ENCODE measurements at places on chromosomes 16 and 17.

DNA sequence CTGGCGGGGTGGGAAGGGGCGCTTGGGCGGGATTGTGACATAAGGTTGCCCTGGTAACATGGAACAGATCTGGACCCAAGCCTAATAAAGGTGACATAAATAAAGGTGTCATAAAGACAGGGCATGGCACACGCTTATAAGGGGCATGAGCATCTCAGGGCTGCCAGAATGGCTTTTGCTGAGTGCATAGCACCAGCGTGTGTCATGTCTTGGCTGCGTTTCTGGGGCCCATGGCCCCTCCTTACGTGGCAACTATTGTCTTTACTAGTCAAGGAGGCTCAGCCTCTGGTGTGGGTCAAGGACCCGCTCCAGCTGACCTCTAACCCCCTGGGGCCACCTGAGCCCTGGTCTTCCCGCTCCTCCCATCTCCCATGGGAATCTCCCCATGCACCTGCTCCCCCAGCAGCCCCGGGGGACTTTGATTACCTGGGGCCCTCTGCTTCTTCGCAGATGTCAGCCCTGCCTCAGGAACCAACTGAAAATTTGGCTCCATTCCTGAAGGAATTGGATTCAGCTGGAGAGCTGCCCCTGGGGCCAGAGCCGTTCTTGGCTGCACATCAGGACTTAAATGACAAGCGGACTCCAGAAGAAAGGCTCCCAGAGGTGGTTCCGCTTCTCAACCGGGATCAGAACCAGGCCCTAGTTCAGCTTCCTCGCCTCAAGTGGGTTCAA lies 13.9 kb downstream of the LRRC37B start:
- ATAC-seq, result no peak

- no peak for ATAC-seq
These were observed 9.9 kb downstream of the C16orf46 start for GRCh38 chr16:81067166-81067565.

DNA sequence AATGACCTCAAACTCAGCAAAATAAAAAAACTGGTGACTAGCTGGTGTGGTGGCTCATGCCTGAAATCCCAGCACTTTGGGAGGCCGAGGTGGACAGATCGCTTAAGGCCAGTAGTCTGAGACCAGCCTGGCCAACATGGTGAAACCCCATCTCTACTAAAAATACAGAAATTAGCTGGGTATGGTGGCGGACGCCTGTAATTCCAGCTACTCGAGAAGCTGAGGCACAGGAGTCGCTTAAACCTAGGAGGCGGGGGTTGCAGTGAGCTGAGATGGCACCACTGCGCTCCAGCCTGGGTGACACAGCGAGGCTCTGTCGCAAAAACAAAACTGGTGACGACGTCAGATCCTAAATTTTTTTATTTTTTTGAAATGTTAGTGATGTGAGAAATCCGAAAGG lies 82.6 kb upstream of the TOB1 start:
- ATAC-seq, result no peak

- ATAC-seq, result no peak
These were observed 20.4 kb upstream of the HOXB13 start for GRCh38 chr17:48748718-48749566.

DNA sequence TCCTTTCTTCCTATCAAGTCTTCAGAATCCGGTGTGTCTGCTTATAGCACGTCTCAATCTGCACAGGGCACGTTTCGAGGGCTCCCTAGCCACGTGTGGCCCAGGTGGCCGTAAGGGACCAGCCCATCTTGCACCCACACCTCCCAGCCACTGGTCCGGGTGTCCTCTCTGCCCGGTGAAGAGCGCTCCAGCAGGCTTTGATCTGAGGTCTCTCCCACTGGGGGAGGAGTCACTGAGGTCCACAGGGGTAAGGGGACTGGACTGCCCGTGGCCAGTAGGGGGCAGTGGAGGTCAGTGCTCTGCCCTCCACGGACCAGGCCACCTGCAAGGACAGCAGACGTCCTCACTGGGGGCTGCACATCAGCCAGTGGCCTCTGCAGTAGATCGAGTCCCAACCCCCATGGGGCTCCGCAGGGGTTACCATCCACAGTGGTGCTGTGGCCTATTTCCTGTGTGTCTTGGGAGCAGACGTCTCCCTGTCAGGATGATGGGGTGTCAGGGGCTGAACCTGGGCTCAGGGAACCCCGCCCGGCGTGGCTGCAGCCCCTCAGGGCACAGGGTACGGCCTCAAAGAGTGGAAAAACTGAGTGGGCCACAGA lies 204.1 kb upstream of the CIBAR2 start:
- peak; percentile 65 for ATAC-seq

- ATAC-seq, result no peak
These were observed 104.6 kb downstream of the OR1D5 start for GRCh38 chr17:2958706-2959222.

- no peak for ATAC-seq
These were observed 1.0 kb downstream of the LMF1 start for GRCh38 chr16:969508-970385.

- no peak for ATAC-seq
These were observed 174.6 kb downstream of the TOX3 start for GRCh38 chr16:52372313-52372712.

DNA sequence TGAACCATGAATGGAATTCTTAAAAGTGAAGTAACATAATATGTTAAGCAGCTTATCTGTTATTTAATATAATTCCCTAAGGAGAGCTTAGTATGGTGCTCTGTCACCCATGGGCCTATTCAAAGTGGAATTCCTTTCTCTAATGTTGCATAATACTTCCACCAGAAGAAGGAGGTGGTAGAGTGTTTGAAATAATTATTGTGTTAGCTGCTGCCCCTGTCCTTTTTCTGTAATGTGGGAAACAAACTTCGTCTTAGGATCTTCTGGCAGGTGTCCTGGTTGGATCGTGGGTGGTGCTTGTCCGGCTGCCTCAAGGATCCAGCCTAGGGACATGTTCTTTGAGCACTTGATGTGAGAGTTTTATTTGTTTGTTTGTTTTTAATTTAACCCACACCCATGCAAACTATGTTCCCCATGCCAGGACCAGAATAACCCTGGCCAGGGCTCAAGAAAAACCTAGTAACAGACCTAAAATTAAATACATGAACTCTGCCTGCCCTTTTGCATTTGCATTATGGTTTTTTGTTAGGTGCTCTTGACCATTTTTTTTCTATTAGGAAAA lies 46.1 kb downstream of the ZNRF1 start:
- ATAC-seq, result peak; percentile 76

DNA sequence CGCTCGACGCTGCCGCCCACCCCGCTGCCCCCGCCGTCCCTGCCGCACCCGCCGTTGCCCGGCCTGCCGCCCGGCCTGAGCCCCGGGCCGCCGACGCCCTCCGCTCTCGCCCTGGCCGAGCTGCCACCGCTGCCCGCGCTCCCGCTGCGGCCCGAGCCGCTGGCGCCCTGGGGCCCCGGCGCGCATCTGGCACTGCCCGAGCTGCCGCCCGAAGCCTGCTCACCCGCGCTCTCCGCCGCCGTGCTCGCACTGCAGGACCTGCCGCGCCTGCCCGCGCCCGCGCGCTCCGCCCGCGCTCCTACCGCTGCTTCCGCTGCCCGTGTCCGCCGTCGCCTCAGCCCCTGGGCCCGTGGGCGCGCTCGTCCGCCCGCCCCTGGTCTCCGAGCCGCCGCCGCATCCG lies 8.4 kb upstream of the CLDN9 start:
- ATAC-seq, result peak; percentile 20

DNA sequence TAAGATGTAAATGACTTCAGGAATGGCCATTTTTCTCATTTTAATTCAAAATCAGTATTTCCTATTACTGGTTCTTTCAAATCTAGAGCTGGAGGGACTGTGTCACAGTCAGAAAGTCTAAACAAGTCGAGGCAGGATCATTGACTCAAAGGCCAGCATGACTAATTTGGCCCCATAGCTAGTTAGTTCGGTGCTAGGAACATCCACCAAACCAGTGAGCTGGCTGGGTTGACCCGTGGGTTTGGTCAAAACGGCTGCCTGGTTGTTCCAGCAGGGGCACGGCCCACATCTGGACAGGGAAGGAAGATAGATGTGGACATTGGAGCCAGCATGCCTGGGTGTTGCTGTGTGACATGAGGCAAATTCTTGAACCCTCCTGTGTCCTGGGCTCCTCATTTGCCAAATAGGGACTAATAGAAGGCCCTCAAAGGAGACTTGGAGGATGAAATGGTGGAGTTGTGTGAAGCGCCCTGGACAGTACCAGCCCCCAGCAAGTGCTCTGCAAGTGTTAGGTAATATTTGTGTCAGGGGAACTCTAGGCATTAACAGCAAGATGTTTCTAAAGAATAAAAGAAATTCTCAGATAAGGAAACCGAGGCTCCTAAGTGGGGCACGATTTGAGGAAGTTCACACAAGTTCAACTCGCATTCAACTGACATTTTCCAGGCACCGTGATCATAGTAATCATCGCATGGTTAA lies 46.2 kb downstream of the MEOX1 start:
- no peak for ATAC-seq

DNA sequence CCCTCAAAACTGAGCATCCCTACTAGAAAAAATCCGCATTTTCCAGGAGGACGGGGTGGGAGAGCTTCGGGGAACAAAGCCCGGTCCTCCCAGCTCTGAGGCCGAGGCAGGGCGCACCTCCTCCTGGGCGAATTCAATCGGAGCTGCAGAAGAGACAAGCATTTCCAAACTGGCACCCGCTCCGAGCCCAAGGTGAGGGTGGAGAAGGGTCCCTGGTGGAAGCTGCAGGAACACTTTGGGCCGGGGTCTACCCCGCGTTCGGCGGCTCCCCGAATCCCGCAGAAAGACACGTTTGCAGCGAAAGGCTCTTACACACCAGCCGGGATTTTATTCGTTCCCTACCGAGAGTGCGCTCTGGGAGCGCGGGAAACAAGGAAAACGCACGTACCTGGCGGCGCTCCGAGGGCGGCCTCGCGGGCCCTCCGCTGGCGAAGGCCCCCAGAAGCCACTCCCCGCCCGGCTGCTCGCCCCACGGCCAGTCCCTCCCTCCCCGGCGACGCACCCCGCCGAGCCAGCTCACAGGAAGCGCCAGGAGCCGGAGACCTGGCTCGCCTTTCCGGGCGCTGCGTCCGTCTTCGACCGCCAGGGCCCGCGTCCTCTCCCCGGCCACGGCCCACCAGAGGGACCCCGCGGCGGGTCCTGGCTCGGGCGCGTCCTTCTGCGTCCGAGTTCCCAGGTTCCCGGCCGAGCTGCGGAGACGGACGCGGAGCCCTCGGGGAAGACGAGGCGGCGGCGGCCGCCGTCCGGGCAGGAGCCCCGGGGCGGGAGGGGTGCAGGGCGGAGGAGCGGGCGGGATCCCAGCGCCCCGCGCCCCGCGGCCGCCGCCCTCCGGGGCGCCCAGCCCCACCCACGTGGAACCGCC lies 49.8 kb upstream of the BAHCC1 start:
- peak; percentile 83 for ATAC-seq

DNA sequence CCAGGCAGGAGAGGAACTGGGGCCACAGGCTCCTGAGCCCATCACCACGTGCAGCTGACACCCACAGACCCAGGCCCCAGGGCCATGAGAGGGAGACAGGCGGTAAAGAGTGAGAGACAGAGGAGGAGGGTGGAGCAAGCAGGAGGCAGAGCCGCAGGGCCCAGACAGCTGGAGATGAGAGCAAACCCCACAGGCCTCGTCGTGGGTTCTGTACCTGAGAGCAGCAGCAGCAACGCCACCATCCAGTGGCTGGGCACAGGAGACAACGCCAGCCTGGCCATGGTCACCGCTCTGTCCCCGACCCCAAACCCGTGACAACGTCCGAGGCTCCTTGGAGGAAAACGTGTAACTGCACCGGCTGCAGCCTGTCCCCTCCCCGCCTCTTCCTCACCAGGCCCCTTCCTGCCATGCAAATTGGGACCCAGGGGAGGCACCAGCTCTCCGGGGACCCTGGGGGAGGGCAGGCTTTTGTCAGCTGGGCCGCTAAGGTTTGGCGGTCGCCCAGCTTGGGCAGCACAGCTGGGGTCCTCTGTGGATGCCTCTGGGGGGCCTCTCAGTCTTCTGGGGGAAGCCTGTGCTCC lies at the start of gene CD79B:
CD79B (minus strand) TSS at position 351 of the 581 bp plus-strand sequence; CDS start at position 281, 70 bp downstream.
- no peak for ATAC-seq

DNA sequence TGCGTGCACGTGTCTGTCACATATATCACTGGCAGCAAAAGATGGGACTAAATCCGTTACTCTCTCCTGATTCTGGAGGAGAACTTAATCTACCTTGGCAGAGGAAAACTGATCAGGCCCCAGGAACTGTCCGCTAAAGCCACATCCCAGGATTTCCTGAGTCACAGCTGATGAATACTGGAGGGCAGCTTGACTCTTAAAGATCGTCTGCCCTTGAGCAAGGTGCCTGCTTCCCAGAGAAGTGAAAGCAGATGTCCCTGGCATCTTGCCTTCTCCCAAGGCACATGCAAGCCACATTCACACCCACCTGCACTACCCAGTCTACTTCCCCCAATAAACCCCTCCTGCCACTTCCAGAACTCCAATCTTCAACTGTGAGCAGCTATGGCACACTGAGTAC lies 99.8 kb downstream of the CPPED1 start:
- no peak for ATAC-seq

DNA sequence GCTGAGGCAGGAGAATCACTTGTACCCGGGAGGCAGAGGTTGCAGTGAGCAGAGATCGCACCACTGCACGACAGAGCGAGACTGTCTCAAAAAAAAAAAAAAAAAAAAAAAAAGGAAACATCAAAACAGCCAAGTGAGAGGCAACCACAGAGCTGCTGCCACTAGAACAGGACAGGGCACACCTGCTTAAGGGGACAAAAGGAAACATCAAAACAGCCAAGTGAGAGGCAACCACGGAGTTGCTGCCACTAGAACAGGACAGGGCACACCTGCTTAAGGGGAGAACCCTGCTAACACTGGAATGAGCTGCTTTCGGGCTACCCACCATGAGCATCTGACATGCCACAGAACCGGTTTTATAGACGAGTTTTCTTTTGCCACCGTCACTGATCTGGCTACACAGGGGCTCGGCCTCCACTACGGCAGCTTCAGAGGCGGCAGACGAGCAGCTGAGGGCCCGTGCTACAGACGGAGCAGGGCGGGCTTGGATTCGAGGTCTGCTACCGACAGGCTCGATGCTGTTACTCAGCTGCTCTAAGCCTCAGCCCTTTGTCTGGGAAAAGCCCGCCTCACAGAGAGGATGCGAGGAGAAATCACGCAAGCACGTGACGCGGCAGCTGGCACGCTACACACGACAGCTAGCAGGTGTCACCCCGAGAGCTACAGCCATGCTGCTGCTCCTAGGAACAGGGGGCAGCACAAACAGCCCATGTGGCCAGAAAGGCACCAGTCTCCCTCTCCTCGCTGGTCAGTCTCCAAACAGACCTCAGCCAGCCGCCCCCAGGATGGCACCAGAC lies 2.0 kb downstream of the P4HB start:
- ATAC-seq, result no peak

- peak; percentile 78 for ATAC-seq
These were observed 1.9 kb downstream of the PMP22 start for GRCh38 chr17:15263206-15263579.

- ATAC-seq, result no peak
These were observed 52.2 kb downstream of the SIAH1 start for GRCh38 chr16:48332978-48333377.
